ENCODE measurements at places on chromosomes 6 and 20.

DNA sequence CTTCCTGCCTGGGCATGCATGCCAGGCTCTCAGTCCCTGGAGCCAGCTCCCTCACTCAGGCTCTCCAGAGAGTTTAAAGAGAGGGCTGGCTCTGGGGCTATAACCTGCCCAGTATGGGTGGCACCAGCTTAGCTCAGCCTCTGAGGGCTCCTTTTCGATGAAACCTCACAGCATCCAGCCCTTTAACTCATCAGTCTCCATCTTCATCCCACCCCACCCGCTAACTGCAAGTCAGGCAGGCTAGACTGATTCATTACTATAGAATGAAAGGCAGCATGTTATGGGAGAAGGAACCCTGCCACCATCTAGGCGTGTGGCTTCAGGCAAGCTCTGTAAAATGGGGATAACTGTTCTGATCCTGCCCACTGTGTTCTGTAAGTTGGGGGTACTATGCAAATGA is 53.5 kb downstream of the RAB44 start:
- DNase-seq = no peak

DNA sequence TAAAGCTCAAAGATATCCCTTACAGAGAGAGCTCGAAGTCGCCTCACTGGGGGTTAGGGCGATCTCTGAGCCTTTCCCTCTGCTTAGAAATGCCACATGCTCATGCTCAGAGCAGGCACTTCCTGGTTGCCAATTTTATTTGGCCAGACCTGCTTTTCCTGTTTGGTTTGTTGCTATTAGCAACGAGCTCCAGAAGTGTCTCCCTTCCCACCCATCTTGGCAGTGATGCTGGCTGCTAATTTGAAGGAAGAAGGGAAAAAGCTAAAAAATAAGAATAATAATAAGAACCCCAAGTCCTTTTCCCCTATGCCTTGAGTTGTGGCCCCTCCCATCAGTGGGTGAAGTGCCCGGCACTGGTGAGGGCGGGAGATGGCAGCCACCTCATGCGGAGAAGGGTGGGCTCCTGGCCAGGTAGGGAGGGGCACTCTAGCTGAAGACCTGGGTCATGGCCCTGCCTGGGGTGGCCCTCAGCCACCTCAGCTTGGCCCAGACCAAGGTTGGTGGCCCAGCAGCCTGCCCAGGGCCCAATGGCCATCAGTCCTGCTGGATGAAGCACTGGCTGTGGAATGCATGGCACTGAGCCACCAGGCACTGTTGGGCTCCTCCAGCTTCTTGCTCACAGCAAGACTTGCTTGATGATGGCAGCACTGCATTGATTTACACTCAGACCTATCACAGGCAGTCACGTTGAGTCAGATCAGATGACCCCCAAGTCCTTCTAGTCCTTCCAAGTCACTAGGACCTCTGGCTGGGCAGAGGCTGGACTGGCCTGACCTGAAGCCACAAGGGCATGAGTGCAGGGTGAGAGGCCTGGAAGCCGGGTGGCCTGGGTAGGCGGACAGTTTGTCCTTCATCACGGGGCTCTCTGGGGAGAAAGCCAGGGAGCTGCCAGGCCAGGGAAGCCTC is 79.0 kb downstream of the SYNJ2 start:
- no peak for DNase-seq

- DNase-seq = no peak
Measured at GRCh38 chr6:17002123-17002522, 99.7 kb upstream of the STMND1 start.

- DNase-seq = no peak
Measured at GRCh38 chr6:33323623-33323948, 6.0 kb upstream of the ZBTB22 start.

DNA sequence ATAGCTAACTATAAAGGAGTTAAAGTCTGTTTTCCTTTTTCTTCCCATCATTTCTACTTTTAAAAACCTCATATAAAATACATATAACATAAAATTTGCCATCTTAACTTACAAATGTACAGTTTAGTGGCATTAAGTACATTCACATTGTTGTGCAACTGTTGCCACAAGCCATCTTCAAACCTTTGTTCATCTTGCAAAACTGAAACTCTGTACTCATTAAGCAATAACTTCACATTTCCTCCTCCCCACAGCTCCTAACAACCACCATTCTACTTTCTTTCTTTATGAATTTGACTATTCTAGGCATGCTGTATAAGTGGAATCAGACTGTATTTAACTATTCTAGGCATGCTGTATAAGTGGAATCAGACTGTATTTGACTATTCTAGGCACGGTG is 4.5 kb downstream of the CCDC170 start:
- peak; percentile 79 for DNase-seq

DNA sequence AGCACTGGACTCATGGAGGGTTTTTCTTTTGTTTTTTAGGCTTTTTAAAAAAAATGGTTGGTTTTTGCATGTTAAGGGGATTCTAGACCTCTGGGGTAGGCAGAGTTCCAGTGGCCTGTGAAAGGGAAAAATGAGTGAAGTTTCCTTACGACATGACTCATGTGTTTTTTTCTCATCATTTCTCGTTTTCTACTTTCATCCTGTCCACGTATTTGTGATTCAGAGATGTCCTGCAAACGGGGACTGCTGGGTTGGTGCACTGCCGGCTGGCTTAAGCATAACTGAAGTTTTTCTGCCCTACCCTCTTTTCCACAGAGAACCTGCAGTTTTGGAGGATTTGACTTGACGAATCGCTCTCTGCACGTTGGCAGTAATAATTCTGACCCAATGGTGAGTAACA is 182.3 kb downstream of the SASH1 start:
- no peak for DNase-seq

DNA sequence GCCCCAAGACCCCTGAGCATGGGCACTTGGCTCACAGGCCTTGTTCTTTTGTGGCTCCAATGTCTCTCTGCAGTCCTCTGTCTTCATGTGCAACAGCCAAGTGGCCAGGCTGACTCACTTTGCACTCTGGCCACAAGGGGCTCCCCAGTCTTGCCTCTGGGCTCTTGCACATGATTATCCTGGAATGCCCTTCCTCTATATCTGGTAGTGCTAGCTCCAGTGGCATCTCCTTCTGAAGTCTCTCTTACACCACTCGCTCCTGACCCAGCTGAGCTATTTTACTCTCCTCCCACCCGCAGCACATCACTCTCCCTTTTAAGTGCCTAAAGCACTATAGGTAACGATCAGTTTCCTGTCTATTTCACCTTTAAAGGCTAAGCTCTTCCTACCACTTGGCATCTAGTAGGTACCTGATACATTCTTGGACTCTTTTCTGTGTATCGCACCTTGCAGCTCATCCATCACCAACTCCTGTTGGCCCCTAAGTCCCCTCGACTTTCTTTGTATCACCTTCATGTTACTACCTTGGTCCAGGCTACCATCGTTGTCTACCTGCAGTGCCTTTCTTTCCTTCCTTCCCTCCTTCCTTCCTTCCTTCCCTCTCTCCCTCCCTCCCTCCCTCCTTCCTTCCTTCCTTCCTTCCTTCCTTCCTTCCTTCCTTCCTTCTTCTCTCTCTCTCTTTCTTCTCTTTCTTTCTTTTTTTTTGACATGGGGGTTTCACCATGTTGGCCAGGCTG is 211.9 kb upstream of the RNF24 start:
- DNase-seq = peak; percentile 74

- DNase-seq = no peak
Measured at GRCh38 chr6:146253691-146254090, 224.8 kb downstream of the GRM1 start.

- DNase-seq = peak; percentile 3
Measured at GRCh38 chr6:169115632-169116031, 138.0 kb downstream of the THBS2 start.

- peak; percentile 27 for DNase-seq
Measured at GRCh38 chr20:44728801-44729443, 13.8 kb downstream of the CCN5 start.

- no peak for DNase-seq
Measured at GRCh38 chr6:158244373-158244772, 67.9 kb upstream of the TULP4 start.

All from inflammatory macrophage treated with lipopolysaccharide for 1 hour (primary cell).